Activated CD8-positive, alpha-beta memory T cell treated with anti-CD3 and anti-CD28 coated beads, Interleukin-2, amount 10 ng/mL, durations not matched to agents 7 days and 5 days (primary cell): ENCODE measurements at places on chromosomes 4 and X. TPM values are rescaled to one million over a fixed set of nuclear protein-coding genes. Genes with fewer than 3 reads are reported as not detected.

SSX4B gene
- not detected for total RNA-seq

SCRG1 gene
- not detected for total RNA-seq

GRCh38 chr4:149296084-149296483 is 519.6 kb downstream of the IQCM start:
- no peaks in the 10 kb centered on the region for H3K27me3 ChIP-seq
- no peak overlapping the region for H3K4me3 ChIP-seq
- no peak for DNase-seq
- no peaks in the 10 kb centered on the region for H3K36me3 ChIP-seq
- no peak overlapping the region for H3K27ac ChIP-seq
- no peaks in the 10 kb centered on the region for H3K4me1 ChIP-seq

DNA sequence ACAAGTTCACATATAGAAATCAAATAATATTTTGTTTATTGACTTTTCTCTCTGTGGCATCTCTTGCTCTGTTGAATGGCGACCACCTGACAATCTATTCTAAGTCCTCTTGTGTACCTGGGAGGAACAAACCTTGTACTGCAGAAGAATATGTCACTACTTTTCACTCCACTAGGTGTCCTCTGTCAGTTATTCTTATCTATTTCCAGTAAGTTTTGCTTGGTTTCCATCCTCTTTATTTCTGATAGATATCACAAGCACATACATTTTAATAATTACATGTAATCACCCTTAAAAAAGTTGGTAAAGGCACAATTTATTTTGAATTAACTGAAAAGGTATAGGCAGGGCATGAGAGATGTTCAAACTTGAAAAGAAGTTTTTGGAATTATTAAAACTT is 238.4 kb downstream of the SNCA start:
- H3K4me3 ChIP-seq: no peak overlapping the region
- H3K27ac ChIP-seq: no peak overlapping the region
- H3K27me3 ChIP-seq: peaks cover 10% of the 10 kb centered on the region

- H3K27ac ChIP-seq: peak overlapping the region; percentile 72
- H3K36me3 ChIP-seq: no peaks in the 10 kb centered on the region
- peaks cover 21% of the 10 kb centered on the region for H3K4me1 ChIP-seq
- no peaks in the 10 kb centered on the region for H3K27me3 ChIP-seq
- peak overlapping the region; percentile 81 for H3K4me3 ChIP-seq
Measured at GRCh38 chr4:55346851-55347255, 811 bp downstream of the SRD5A3 start.

DNA sequence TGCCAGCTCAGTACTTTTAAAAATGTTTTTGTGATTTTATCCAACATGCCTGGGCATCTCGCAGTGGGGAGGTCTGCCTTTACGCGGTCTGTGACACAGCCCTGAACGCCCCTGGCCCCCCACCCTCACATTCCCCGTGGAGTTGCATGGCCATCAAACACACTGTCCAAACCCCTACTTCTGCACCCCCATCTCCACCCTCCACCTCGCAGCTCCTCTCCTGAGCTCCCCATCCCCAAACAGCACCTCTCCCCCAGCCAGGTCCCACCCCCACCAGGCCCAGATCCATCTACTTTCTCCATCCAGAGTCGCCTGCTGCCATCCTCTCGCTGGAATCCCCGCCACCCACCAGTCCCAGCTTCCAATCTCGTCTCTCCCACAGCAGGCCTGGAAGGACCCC is 9.5 kb downstream of the ZFYVE28 start:
- H3K4me1 ChIP-seq: peaks cover 55% of the 10 kb centered on the region
- no peaks in the 10 kb centered on the region for H3K36me3 ChIP-seq
- H3K27ac ChIP-seq: no peak overlapping the region
- H3K27me3 ChIP-seq: no peaks in the 10 kb centered on the region
- no peak for DNase-seq
- H3K4me3 ChIP-seq: no peak overlapping the region

DNA sequence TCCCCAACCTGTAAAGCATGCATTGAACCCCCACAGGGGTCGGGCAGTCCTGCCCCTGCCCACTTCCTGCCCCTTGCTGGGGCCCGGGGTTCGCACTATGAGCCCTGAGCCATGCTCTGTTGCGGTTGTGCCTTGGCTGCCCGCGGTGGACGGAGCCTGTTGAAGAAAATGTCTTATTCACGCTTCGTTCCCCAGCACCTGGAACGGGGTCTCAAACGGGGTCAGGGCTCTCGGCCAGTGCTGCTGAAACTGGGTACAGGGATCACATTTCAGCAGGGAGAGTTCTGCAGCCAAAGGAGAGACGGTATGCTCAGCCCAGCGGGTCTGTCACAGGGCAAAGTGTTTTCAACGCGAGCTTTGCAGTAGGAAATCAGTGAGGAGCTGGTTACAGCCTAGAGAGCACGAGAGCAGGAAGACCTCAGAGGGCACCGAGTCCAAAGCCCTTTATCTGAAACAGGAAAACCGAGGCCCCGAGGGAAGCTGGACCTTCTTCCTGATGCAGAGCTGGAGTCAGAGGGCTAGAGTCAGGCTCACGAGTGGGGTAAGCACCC is 46.3 kb upstream of the AFAP1 start:
- DNase-seq: no peak
- H3K27ac ChIP-seq: peak overlapping the region; percentile 3
- H3K36me3 ChIP-seq: no peaks in the 10 kb centered on the region
- no peaks in the 10 kb centered on the region for H3K27me3 ChIP-seq
- peaks cover 12% of the 10 kb centered on the region for H3K4me1 ChIP-seq

GRCh38 chrX:42536286-42536685 is 241.7 kb downstream of the PPP1R2C start:
- DNase-seq: no peak
- no peak overlapping the region for H3K4me3 ChIP-seq
- H3K4me1 ChIP-seq: peaks cover 6% of the 10 kb centered on the region
- no peaks in the 10 kb centered on the region for H3K36me3 ChIP-seq
